ENCODE measurements at places on chromosomes 12 and 14.

DNA sequence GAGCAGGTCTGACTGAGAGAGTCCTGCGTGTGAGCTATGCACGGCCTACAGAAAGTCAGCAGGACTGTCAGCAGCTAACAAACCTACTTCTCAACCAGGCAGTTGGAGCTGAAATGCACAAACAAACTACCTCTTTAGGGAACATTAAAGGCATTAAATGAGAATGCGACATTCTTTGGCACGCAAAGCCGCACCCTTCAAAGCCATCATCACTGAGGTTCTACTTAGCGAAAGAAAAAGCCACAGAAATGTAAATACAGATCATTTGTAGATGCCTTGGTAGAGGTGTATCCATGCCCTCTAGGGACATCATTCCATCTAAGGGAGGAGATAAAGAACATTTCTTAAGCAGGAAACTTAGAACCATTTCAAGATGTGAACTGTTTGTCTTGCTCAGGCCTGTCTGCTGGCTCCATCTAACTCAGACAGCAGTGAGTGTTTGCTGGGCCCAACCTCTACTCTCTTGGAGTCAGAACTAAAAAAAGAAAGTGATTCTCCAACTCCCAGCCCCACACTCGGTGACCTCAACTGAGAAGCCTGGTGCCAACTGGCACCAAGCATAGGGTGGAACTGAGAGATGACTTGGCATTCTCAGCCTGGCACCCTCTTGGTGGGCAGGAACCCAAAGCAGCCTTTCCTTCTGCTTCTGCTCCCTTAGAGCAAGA, 63.5 kb upstream of the MBIP start:
- no peak for DNase-seq

DNA sequence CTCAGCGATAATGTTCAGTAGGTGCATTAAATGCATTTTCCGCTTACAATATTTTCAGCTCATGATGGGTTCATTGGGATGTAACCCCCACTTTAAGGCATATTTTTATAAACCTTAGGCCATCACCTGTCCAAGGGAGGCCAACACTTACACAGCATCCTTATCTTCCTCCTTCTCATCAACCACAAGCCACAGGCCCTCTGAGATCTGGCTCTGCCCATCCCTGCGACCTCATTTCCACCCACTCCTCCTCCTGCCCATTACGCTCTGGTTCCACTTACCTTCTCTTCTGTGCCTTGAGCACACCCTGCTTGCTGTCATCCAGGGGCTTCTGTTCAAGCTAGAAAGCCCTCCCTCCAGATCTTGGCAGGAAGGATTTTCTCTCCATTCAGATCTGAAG, 93.2 kb downstream of the EGLN3 start:
- no peak for DNase-seq

GRCh38 chr12:12265571-12266388, 1.1 kb downstream of the LRP6 start:
- DNase-seq: peak; percentile 68

- peak; percentile 44 for DNase-seq
Measured at GRCh38 chr12:24109381-24110039, 160.0 kb upstream of the SOX5 start.

GRCh38 chr14:86787717-86788116, 1205.3 kb downstream of the GALC start:
- peak; percentile 14 for DNase-seq

DNA sequence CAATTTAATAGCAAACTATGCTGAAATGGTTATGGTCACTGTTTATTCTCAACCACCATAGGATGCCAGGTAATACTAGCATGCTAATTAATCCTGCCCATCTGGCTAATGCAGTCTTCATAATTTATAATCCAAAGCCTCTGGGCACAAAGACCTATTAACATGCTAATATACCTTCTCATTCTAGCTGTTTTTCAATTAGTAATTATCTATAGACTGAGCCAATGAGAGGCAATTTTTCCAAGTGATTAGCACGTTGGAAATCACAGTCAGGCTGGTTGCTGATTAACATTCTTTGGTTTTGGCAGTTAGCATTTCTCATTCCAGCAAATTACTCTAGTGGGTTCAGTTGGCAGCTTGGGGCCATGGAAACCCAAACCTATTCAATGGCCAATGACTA, 357.2 kb downstream of the SEC23A start:
- DNase-seq: no peak

- no peak for DNase-seq
Measured at GRCh38 chr12:114011711-114012110, 45.6 kb upstream of the RBM19 start.

- no peak for DNase-seq
Measured at GRCh38 chr12:2338381-2338780, 285.6 kb downstream of the CACNA1C start.

GRCh38 chr12:14540801-14541462, 26.8 kb downstream of the PLBD1 start:
- no peak for DNase-seq

DNA sequence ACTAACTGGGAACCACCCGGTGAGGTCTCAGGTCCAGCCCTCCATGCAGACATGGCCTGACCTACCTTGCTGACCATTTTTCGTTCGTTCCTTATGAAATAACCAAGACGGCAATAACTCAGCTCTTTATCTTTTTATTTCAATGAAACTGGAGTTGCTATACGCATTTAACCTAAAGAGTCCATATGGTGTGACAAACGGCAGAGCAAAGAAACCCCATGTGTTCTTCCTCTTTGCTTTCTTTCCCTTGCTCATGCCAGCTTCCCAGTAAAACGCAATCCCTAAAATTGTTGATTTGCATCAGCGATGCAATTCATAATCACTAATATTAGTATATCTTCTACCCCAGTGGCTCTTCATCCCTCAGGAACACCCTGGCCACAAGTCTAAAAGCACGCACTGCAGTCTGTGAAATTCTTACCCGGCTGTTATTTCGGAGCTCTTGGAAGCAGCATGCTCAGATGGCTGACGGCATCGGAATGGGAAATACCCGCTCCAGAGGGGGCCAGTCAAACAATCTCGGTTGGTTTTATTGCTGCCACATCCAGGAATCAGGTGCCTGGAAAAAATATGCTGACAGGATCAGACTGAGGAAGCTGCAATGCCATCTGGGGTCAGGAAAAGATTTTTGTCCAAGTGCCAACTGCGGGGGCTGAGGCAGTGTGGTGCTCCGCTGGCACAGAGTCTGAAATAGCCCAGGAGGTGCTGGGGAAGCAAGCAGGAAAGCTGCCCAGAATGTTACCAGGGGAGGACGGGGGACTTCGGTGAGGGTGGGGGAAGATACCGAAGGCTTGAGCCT, 28.2 kb upstream of the KCNA1 start:
- DNase-seq: no peak

DNA sequence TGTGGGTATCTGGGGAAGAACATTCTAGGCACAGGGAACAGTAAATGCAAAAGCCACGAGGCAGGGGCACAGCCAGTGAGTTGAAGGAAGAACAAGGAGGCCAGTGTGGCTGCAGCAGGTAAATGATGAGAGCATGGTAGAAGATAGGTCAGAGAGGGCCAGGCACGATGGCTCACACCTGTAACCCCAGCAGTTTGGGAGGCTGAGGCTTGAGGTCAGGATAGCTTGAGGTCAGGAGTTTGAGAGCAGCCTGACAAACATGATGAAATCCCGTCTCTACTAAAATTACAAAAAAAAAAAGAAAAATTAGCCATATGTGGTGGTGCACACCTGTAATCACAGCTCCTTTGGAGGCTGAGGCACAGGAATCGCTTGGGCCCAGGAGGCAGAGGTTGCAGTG, 86.7 kb upstream of the ESRRB start:
- DNase-seq: no peak

- DNase-seq: no peak
Measured at GRCh38 chr12:3628629-3629028, 124.3 kb downstream of the CRACR2A start.

DNA sequence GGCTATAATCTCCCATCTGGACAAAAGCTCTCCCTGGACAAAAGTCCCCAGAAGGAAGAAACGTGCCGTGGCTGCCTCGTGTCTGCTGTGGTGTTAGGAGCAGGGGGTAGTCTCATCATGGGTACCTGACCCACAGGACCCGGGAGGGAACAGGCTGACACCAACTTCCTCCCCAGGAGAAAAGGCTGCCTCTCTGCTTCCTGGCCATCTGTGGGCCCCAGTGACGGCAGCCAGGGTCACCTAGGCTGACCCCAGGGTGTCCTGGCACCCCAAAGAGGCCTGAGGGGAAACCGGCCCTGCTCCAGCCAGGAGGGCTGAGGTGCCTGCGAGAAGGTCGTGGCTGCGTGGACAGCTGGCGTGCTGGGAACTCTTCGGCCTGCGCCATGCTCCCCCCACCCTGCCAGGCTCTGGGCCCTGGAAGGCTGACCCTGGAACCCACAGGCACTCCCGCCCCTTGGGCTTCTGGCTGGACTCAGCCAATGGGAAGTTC, 133.9 kb downstream of the RFLNA start:
- peak; percentile 86 for DNase-seq

DNA sequence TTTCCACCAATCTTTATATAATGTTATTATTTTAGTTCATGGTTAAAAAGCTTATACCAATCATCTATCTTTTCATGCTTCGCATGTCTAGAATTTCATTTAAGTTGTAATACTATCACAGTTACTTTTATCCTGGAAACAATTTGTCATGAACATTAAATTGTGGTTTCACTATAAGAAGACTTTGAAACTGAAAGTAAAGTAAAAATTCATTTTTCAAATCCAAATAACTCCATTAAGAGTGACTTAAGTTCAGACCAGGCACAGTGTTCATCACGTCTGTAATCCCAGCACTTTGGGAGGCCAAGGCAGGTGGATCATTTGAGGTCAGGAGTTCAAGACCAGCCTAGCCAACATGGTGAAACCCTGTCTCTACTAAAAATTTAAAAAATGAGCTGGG, 12.4 kb downstream of the ESR2 start:
- DNase-seq: no peak

DNA sequence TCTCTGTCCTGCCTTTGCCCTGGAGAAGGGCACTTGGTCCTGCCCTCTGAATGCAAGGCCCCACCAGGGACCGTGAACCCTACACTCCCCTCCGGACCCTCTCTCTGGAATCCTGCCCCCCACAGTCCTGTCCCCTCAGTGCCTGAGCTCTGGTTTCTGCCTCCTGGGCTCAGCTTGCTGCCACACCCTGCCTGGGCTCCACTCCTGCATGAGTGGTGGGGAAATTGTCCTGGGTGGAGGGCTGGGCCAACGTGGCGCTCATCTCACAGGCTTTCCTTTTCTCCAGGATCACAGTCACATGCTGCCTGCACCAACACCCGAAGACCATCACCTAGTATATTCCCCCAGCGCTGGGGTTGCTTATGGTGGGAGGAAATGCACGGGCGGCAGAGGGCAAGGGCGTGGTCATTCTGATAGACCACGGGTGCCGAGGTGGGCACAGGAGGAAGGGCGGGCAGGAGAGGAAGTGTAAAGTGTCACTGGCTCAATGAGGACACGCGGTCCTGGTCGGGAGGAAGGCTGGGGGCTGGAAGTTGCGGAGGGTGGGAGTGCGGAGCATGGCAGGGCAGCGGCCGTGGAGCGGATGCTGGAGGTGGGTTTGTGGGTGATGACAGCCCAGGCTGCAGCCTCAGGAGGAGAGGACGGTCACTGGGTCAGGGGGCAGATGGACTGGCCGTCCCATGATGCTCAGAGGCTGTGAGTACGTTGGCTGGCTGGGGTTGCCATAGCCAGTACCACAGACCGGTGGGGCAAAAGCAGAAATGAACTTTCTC, 99.5 kb downstream of the KIF26A start:
- no peak for DNase-seq

GRCh38 chr12:30936036-30936435, 9.5 kb downstream of the TSPAN11 start:
- no peak for DNase-seq

- no peak for DNase-seq
Measured at GRCh38 chr14:79602045-79602444, 609.3 kb downstream of the DIO2 start.

DNA sequence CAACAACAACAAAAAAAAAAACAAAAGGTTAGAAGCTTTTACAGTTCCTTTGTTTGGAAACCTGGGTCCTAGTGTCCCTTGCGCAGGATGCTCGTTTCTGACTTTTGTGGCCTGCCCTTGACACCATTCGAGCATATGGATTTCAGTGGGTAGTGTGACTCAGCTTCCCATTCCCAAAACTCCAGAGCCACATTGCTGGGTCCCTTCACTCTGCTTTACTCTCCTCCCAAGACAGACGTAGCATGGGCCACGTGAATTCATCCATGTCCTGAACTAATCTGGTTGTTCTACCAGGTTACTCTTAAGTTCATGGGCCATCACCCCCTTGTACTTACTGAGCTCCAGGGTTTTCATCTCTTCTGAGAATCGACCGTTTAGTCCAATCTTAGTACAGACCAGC, 68.0 kb upstream of the MAX start:
- DNase-seq: no peak

DNA sequence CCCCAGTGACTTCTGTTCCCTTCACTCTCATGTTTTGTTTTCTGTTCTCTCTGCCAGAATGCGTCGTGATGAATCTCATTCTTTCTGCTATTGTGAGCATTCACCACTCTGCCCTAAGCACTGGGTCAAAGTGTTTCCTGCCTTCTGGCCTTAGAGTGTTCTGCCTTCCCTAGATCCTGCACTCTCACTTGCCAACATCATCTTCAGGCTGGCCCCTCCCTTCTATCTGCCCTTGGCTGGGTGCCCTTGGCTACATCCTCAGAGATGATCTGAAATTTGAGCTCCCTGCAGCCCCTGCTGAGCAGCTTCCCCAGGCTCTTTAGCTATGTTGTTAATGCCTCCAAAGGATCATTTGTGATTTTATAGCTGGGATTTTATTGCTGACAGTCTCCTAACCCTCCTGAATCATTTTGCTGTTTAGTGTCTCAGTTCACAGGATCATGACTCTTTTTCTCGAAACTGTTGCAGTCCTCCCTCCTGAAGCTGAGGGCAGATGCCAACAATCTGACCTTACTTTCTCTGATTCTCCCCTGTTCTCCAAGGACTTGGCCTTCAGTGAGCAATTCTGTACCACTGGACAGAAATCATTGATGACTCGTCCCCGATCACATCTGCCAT, 4.5 kb downstream of the DHRS2 start:
- DNase-seq: peak; percentile 67

- DNase-seq: no peak
Measured at GRCh38 chr12:110349514-110350151, 53.9 kb downstream of the ANAPC7 start.

DNA sequence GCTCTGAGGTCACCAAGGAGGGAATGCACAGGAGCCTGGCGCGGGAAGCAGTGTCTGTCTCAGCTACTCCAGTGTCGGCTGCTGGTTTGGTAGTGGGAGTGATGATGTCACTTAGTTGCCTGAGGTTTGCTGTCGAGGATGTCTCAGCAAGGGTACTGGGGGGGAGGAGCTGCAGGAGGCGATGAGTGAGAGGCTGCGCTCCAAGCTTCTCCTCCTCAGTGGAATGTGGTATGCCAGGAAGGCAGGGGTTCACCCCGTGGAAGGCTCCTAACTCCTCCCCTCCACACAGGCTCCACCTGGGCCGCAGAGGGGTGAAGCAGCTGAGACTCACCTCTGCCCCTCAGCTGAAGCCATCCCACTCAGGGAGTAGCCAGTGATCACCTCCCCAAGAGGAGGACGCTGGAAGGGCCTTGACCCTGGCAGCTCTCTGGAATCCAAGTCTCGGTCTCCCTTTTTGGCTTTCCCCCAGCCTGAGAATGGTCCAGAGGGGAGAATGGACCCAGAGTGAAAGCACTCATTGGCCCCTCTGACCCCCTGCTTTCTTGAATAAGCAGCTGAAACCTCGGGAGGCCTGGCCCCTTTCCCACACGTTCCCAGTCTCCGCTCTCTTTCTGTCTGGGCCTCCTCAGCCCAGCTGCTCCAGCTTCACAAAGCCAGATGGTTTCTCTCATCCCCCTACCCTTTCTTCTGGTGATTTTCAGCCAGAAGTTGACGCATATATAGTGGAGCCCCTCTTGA, 178.9 kb upstream of the FKBP4 start:
- DNase-seq: peak; percentile 84

GRCh38 chr12:118288174-118288573, 84.5 kb downstream of the TAOK3 start:
- no peak for DNase-seq

GRCh38 chr12:5554711-5555110, 122.8 kb downstream of the NTF3 start:
- DNase-seq: peak; percentile 57

Measured in fibroblast of lung (primary cell).